Stimulated activated CD8-positive, alpha-beta memory T cell treated with anti-CD3 and anti-CD28 coated beads, Interleukin-7, amount 100 ng/mL, for 24 hours (primary cell): ENCODE measurements at places on chromosomes 7 and 10.

GRCh38 chr7:116307253-116307652, 96.9 kb downstream of the TES start:
- DNase-seq: no peak

- DNase-seq: no peak
Observed at GRCh38 chr10:26448706-26449435, 10.7 kb downstream of the APBB1IP start.

GRCh38 chr7:115066050-115066449, 144.2 kb downstream of the MDFIC start:
- no peak for DNase-seq

GRCh38 chr7:129902788-129903422, 49.9 kb downstream of the UBE2H start:
- no peak for DNase-seq

- no peak for DNase-seq
Observed at GRCh38 chr7:31811650-31812461, 124.8 kb downstream of the PPP1R17 start.
